ENCODE measurements at places on chromosomes 16 and 17.
A peak's percentile ranks its signal among the peaks of the same experiment; 100 is the strongest.

- no peak for DNase-seq
These were observed 120.9 kb downstream of the MRM1 start for GRCh38 chr17:36722121-36722902.

GRCh38 chr16:67786491-67786890 is 19.9 kb downstream of the RANBP10 start:
- DNase-seq: no peak

GRCh38 chr17:44221084-44221861 is 1.8 kb upstream of the UBTF start:
- peak; percentile 61 for DNase-seq

DNA sequence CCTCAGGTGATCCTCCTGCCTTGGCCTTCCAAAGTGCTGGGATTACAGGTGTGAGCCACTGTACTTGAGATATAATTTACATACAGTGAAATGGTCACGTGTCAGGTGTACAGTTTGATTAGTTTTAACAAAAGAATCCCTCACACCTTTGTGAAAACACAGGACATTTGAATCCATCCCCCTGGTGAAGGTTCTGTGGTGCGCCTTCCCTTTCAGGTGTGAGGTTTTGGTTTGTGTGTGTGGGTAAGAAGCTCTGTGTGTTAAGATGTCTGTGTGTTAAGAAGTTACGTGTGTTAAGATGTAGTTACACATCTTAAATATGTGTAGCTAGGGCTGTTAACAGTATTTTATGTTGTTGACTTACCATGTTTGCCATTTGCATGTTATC is 4.4 kb downstream of the SEC14L1 start:
- DNase-seq: no peak

- no peak for DNase-seq
These were observed 16.7 kb downstream of the ZNF423 start for GRCh38 chr16:49839017-49839825.

DNA sequence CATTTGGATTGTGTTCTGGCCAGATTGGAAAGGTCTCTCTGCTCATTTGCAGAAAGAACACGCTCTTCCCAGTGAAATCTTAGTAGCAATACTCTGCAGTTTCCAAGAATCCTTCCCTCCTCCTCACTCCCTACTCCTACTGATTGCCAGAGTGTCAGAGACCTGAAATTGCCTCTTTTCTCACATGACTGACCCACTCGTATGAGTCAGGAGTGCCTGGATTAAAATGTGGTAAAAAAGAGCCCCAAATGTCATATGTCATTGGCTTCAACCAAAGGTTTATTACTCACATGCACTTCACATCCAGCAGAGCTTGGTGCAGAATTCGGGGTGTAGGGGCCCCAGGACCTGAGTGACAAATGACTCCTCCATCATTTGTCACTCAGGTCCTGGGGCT is 39.7 kb upstream of the IRX3 start:
- no peak for DNase-seq

DNA sequence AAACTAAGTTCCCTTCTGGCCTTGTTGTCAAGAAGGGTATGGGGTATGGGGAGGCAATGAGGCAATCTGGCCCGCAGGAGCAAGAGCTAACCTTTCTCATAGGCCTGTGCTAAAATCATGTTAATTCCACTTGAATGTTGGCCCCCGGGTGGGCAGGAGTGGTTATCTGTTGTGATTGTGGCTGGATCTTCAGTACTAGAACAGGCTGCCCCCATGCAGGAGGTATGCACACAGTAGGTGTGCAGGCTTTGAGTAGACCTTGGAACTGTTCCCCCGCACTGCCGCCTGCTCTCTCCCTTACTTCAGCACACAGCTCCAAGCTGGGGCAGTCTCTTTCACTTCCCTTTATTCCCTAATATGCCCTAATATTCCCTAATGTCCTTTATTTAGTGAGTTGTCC is 52.4 kb upstream of the TANGO6 start:
- DNase-seq: no peak

DNA sequence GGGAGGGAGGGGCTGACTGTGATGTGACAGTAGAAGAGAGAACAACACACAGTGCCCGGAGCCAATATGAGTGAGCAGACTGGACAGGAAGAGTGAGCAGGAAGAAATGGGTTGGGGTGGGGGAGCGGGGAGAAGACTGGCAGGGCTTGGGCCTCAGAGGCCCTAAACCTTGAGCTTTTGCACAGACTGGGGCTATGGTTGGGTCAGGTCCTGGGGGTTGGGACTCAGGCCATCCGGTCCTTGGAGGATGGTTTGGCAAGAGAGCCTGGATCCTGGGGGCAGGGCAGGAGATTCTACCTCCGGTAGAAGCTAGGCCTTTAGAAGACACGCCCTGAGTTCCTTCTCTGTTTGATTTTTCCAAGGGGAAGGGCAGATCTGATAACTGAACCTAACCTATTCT is 1.1 kb downstream of the CAMTA2 start:
- no peak for DNase-seq

GRCh38 chr16:84570739-84571403 is 47.0 kb downstream of the COTL1 start:
- DNase-seq: no peak

DNA sequence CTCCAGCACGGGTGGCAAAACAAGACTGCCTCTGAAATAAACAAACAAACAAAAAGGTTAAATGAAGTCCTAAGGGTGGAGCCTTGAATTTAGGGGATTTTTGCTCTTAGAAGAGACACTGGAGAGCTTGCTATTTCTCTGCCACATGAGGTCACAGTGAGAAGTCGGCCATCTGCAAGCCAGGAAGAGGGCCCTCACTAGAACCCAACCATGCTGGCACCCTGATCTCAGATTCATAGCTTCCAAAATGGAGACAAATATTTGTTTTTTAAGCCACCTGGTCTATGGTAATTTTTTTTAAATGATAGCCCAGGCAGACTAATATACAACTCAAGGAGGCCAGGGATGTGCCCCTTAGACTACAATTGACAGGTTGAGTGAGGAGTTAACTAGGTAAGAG is 255.5 kb downstream of the XYLT1 start:
- no peak for DNase-seq

DNA sequence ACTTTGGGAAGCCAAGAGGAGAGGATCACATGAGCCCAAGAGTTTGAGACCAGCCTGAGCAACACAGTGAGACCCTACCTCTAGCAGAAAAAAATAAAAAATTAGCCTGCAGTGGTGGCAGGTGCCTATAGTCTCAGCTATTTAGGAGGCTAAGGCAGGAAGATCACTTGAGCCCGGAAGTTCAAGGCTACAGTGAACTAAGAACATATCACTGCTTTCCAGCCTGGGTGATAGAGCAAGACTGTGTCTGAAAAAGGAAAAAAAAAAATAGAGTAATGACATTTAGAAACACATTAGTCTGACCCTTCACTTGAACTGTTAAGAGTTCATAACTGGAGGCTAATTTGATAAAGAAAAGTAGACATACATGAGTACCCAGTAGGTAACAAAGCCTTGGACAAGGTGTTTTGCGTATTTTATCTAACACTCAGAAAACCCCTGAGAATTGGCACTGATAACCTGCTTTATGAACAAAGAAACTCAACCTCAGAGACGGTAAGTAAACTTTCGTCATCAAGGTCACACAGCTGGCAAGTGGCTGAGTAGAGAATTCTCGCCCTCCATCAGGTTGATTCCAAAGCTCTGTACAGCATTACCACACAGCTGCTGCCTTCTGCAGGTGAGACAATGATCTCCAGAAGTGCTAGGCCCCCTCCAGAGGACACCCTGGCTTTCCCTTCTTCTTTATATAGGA is 101.1 kb downstream of the SMG6 start:
- DNase-seq: no peak

GRCh38 chr17:76354747-76355310 is 1.1 kb upstream of the PRPSAP1 start:
- DNase-seq: no peak

DNA sequence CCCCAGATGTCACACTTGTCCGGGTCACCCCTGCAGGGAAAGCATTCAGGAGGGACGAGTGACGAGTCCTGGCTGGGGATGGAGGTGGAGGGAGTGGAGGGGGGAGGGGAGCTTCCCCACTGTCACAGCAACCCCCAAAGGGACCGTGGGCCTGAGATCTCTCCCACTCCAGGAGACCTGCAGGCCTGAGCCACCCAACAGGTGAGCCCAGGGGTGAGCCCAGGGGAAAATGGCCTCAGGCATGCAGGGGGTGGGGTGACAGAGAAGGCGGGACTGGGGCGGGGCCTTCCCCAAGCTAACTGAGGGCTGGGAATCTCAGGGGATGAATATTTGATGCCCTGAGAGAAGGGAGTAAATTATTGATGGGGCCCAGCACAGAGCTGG is 2.4 kb downstream of the USH1G start:
- DNase-seq: no peak

GRCh38 chr17:54237911-54238515 is 415.3 kb downstream of the KIF2B start:
- DNase-seq: no peak

DNA sequence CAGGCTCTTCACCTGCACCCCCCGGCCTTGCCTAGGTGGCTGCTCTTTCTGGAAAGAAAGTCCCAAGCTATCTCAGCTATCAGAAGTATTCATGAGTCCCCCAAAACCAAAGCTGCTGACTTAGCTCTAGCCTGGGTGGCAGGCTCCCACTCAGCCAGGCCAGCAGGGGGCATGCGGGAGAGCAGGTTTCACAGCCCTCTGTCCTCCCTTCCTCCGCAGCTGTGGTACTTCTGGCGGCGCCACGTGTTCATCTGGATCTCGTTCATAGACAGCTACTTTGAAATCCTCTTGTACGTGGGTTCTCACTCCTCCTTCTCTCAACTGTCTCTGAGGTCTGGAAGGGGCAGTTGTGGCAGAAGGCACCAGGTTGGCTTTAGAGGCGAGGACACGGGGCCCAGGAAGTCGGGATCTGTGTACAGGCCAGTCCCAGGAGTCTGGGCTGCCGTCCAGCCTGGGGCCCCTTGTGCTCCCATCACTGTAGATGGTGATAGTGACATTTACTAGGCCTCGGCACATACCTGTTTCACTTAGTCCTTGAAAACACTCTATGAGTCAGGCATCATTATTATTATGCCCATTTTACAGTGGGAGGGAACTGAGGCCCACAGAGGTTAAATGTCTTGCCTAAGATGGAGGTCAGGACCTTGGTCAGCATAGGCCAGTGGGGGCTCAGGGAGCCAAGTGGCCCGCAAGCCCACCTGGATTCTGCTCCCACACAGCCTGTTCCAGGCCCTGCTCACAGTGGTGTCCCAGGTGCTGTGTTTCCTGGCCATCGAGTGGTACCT is 12.9 kb downstream of the TRPV2 start:
- peak; percentile 46 for DNase-seq

GRCh38 chr17:80980397-80981061 is 11.1 kb upstream of the CHMP6 start:
- no peak for DNase-seq

- no peak for DNase-seq
These were observed 23.3 kb upstream of the RASL10B start for GRCh38 chr17:35708149-35708548.

GRCh38 chr16:57564571-57565270 is 22.3 kb downstream of the ADGRG5 start:
- no peak for DNase-seq

- DNase-seq: no peak
These were observed 3.2 kb downstream of the CD7 start for GRCh38 chr17:82314012-82314726.

GRCh38 chr17:76147211-76148014 is 6.4 kb upstream of the FOXJ1 start:
- DNase-seq: peak; percentile 22

- no peak for DNase-seq
These were observed 215.1 kb upstream of the GSE1 start for GRCh38 chr16:85398050-85398451.

DNA sequence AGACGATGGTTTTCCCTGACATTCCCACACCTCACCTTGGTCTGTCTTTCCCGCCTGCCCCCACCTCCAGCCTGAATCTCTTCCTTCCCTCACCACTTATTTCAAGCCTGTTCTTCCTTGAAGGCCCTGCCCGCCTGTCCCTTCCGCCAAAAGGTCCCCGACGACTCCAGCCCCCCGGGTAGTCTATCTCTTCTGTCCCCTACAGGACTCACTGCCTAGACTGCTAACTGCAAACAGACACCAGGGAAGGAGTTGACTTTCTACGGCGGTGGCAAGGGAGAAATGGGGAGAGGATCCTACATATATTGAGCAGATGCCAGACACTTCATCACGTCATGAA is 53.7 kb downstream of the NT5M start:
- no peak for DNase-seq

GRCh38 chr16:84505249-84506187 is 1.1 kb upstream of the MEAK7 start:
- no peak for DNase-seq

GRCh38 chr16:88315543-88316105 is 67.1 kb upstream of the ZNF469 start:
- DNase-seq: peak; percentile 69

DNA sequence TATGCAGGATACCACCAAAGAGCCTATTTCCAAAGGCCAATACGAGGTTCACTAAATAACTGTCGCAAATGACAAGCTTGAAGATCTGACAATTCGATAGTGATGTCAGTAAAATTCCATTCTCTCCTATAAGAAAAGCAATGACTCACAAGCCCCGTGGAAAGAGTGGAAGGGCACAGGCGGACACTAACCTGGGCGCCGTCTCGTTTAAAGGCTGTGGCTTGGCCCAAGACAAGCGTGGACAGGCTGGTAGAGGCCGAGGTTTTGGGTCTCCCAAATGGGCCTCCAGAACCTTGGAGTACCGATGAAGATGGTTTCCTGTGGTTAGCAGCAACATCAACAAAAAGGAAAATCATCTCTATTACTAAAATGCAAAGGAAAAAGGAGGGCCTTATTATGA is 16.5 kb upstream of the SLC38A8 start:
- no peak for DNase-seq

- no peak for DNase-seq
These were observed 23.9 kb downstream of the SLC39A11 start for GRCh38 chr17:73068322-73069153.

DNA sequence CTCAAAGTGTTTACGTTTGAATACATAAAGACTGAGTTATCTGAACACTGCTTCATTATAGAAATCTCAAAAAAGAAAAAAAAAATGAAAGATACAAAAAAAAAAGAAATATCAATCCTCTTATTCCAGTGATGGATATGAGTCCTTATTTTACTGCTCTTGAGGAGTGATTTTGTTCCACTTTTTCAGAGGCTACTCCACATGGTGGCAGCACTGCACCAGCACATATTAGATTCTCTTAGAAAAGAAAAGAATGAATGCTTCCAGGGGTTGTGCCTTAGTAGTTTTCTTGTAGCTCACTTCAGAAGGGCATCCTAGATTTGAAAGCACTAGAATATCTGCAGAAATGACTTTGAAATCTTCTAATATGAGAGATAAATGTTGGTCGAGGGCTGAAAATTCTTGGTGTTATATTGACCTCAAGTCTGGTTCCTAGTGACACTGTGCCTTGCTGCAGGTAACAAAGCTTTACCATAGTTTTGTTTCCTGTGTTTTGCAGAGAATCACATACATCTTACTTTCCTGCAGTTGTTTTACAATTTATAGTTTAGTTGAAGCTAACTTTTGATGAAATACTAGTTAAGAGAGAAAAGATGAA is 25.9 kb downstream of the AP2B1 start:
- DNase-seq: peak; percentile 44

DNA sequence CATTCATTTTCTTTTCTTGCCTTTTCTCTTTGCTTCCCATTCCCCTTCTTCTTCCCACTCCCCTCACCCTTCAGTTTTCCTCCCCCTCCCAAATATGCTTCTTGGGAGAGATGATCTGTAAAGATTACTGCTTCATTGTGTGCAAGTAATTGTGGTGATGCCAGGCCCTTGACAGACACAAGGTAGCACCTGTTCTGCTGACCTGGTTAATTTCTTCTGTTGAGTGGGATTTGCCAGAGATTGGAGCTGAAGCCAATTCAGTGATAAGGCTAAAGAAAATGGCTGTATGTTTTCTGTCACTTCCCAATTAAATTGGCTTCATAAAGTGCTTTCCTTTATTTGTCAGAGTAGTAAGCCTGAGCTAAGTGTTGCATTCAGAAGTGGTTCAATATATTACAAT is 44.5 kb downstream of the AATF start:
- DNase-seq: no peak

Measured in NCI-H460 (cell line).